AG08396 (cell line): ENCODE measurements at places on chromosomes 5 and 9.

DNA sequence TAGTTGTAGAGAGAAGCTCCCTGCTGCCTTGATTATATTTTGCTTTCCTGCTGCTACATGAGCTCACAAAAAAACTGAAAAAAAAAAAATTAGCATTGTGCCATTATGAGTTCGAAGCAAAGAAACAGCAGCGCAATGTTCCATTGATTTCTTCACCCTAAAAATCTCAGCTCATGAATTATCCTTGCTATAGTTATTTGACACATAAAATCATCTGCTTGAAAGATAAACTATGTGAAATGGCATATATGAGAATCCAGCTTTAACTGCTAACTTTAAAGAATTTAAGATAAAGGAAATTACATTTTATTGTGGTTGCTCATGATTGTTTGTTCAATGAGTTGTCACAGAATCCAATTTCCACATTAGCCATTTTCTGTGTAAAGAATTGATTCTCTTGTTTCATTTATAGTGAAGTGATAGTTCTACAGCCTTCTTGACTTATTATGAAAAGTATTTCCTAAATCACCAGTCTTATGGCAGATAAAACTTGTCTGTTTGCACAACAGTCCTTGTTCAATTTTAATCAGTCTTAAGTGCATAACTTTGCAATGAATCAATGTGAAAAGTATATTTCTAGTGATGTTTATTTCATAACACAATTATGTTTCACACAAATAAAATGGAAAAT is 1275.0 kb upstream of the CDH9 start:
- no peak for DNase-seq

GRCh38 chr9:4559261-4560182 is 69.3 kb downstream of the SLC1A1 start:
- DNase-seq = no peak

- DNase-seq = no peak
These were observed 32.7 kb downstream of the GAPT start for GRCh38 chr5:58523956-58524355.

DNA sequence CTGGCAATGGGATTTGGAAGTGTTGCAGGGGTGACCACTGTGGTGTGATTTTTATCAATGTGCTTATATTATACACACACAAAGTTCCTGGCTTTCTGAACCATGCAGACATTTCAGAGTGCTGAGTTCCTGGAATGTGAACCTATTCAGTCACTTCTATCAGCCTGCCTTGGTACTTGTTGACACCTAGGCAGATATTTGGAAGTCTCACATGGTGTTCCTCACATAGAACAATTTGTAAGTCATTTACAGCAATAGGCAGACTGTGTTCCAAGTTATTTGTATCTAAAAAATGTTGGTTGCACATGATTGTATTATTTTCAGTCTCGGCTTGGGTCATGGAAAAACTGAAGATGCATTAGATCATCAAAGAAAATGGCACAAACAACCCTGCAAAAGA is 182.2 kb downstream of the SREK1 start:
- no peak for DNase-seq

DNA sequence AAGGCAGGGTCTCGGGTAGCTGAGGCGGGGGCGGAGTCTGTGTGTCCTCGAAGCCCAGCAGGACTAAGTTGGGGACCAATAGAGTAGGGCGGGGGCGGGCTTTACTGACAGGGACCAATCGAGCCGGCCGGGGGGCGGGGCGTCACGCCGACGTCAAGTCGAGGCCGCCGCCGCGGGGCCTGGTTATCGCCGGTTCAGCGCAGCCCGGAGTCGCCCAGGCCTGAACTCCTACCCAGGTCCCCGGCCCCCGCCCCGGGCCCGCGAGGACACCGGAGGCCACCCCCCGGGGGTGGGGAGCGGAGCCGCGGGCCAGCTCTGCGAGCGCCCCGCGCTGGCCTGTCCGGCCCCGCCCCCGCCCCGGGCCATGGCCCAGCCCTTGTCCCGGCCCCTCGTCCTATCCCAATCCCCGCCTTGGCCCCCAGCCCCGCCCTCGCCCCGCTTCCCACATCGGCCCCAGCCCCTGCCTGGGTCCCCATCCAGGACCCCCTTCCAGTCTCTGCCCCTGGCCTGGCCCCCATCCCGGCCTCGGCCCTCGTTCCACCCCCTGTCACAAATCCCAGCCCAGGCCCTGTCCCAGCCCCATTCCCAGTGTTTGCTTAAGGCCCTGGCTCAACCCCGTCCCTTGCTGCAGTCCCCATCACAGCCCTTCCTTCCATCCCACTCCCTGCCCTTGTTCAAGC is at the start of gene TMEM8B:
TSS of gene TMEM8B (plus strand) at position 145 of the 680 bp plus-strand sequence. CDS start at position 365, 220 bp downstream.
- peak; percentile 96 for DNase-seq
